COR-L47 (cell line): ENCODE measurements at places on chromosomes 12 and 14.

DNA sequence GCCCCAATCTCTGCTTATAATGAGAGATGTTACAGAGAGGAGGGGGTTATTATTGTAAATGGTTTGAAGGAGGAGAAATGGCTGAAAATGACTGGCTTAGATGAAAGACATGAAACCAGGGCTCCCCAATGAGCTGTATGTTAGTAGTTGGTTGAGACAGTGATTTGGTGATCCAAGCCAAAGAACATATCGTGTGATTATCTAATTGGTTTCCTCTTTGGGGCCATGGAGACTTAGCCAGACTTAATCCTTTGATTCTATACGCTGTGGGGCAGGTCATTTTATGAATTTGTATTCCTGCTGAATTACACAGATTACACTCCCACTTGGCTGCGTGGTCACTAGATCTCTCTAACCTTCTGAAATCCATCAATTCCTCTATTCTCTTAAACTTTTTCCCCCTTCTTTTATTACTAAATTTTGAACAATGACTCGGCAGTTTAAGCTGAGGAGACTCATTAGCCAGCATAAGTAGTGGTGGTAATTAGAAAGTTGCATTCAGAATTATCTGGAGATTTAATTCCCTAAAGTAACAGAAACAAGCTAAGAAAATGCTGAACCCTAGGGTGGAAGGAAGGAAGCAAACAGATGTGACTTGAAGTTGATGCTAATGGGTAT, 5.3 kb downstream of the TTC8 start:
- no peak for DNase-seq

DNA sequence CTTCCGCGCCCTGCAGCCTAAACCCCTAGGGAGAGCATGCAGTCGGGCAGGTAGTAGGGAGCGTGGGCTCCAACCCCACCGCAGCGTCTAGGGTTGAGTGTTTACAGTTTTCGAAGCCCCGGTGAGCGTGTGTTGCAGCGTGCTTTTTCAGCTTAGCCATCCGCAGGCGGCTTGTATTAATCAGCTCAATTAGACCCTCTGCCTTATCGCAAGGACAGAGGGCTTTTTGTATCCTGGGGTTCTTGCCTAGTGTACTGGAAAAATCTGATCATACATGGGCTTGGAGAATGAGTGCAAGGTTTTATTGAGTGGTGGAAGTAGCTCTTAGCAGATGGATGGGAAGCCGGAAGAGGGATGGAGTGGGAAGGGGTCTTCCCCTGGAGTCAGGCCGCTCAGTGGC, 44.4 kb upstream of the GNG2 start:
- DNase-seq, result no peak

DNA sequence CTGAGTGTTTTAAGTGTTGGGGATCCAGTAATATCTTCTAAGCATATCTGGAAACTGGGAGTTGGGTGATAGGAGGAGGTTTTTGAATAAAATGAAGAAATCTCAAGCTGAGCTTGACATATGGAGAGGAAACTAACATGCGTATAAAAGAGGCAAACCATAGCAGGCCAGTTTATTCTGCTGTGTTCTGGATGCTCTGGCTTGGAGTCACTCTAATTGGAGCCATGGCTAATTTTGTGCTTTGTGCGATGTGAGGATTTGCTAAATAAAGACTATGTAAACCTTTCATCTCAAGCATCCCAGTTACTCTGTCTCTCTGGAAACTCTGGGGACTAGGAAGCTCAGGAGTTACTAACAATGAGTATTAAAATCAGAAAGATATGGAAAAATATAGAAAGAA, 66.5 kb downstream of the ATF7IP start:
- no peak for DNase-seq

GRCh38 chr14:57533214-57533613, 39.6 kb upstream of the CCDC198 start:
- DNase-seq, result no peak

GRCh38 chr12:68446384-68446783, 114.2 kb upstream of the MDM1 start:
- no peak for DNase-seq

GRCh38 chr14:68145539-68145938, 326.0 kb downstream of the RAD51B start:
- DNase-seq, result no peak

GRCh38 chr14:68637106-68638021, 155.5 kb downstream of the ZFP36L1 start:
- no peak for DNase-seq

DNA sequence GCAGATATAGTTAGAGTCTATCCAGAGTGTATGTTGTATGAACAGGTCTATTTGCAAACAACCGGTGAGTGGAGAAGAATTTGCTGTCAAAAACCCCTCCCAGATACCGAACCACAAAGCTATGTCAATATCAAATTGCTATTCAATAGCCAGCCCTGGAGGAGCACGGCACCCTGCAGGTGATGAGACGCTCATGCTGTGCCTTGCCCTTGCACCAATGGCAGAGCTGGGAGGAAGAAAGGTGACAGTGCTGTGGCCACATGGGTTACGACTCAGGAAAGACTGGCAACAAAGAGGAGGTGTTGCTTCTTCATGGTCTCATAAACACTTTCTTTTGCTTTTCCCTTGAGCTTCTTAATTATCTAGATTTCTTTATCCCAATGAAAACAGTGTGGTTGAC, 55.7 kb downstream of the PAX9 start:
- peak; percentile 28 for DNase-seq

GRCh38 chr14:23694949-23695663, 58.9 kb downstream of the DHRS2 start:
- no peak for DNase-seq

GRCh38 chr12:65232476-65233077, 45.9 kb upstream of the MSRB3 start:
- no peak for DNase-seq

DNA sequence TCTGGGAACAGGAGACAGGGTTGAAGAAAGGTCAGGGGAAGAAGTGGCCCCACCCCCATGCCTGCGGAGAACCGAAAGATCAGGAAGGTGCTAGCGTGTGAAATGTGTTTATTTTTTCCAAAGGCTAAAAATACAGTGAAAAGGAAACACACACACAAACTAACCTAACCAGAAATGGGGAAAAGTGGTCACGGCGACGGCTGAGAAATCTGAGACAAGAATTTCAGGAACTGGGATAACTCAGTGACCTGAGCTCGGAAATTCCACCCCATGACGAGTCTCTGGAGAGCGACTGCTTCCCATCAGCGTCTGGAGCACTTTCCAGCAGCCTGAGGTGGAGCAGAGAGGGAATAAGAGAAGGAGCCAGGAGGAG, 16.6 kb upstream of the RND1 start:
- no peak for DNase-seq

- DNase-seq, result no peak
Measured at GRCh38 chr12:6820166-6820565, 1.5 kb upstream of the GPR162 start.

- DNase-seq, result no peak
Measured at GRCh38 chr12:94305130-94305957, 154.3 kb downstream of the CEP83 start.

DNA sequence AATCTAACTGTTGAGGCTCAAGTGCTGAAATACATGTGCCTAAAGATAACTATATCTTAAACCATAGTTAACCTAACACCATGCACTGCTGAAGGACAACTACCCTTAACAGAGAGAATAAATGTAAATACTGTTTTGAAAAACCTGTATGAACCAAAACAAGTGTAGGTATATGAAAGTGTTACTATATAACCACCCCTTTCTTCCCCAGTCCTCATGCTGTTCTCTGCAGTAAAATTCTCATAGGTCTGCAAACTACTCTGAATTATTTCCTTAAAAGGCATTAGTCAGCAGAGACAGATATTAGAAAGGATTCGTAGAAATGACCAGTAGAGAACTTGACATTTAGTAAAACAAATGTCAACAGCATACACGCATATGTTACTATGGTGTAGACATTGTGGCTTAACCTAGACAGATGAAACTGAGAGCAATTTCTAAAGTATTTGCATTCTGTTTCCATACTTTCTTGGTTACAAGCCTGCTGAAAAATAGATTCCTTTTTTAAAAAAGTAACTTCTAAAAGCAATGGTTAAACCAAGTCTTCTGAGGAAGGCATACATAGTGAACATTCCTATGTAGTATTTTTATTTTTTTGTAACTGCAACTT, 13.9 kb downstream of the CSRP2 start:
- DNase-seq, result no peak

GRCh38 chr12:100913872-100914592, 119.5 kb downstream of the ANO4 start:
- no peak for DNase-seq

- DNase-seq, result no peak
Measured at GRCh38 chr14:26113911-26114640, 483.8 kb downstream of the NOVA1 start.

- DNase-seq, result no peak
Measured at GRCh38 chr14:91225025-91225424, 19.5 kb downstream of the GPR68 start.

DNA sequence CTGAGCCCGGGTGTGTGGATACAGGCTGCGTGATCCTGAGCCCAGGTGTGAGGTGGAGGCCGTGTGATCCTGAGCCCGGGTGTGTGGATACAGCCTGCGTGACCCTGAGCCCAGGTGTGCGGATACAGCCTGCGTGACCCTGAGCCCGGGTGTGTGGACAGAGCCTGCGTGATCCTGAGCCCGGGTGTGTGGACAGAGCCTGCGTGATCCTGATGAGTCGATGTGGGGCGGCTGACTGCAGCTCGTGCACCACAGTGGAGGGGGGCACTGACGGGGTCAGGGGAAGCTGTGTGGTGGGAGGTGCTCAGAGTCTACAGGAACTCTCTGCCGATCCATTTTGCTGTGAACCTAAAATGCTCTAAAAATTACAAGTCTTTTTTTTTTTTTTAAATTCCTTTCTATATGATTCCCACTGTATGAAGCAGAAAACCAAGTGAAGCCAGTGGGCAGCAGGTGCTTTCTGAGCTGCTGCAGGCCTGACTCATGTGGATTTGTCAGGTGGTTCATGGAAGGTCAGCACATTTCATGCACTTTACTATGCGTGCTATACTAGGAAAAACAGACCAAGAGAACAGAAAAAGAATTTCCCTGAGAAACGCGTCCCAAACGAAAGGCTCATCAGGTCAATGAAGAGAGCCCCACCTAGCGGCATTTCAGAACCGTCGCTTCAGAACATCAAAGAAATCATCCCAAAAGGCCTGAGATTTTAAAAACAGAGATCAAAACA, 19.3 kb downstream of the BRF1 start:
- DNase-seq, result no peak

GRCh38 chr12:53939141-53940108, 794 bp downstream of the HOXC13 start:
- no peak for DNase-seq

- DNase-seq, result no peak
Measured at GRCh38 chr12:68773582-68773981, 27.6 kb downstream of the SLC35E3 start.

DNA sequence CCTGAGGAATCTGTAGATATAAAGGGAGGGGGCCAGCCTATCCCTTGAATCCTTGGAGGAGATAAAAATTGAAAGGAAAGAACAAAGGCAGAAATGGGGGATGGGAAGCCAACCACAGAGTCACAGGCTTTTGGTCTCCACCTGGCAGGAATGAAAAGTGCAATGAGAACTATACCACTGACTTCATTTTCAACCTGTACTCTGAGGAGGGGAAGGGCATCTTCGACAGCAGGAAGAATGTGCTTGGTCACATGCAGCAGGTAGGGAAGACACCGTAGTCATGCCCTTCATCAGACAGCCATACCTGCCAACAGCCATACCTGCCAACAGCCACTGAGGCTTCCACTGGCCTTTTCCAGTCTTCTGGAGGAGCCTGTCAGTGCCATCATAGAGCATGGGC, 13.4 kb downstream of the ASB8 start:
- DNase-seq, result no peak

DNA sequence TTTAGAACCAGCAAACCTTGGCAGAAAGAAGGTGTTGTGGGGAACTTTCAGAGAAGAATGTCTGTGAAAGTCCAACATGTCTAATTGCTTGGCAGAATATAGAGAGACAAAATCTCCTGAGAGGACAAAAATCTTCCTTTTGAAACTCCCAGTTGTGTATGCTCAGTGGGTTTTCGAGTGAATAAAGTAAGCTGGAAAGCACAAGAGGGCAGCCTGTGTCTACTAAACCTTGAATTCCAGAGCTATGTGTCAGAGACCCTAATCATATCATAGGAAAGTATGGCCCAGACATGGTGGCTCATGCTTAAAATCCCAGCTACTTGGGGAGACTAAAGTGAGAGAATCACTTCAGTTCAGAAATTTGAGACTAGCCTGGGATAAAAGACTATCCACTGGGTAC, 661.2 kb downstream of the SLC16A7 start:
- DNase-seq, result no peak

- no peak for DNase-seq
Measured at GRCh38 chr14:59371771-59372170, 93.4 kb downstream of the GPR135 start.

DNA sequence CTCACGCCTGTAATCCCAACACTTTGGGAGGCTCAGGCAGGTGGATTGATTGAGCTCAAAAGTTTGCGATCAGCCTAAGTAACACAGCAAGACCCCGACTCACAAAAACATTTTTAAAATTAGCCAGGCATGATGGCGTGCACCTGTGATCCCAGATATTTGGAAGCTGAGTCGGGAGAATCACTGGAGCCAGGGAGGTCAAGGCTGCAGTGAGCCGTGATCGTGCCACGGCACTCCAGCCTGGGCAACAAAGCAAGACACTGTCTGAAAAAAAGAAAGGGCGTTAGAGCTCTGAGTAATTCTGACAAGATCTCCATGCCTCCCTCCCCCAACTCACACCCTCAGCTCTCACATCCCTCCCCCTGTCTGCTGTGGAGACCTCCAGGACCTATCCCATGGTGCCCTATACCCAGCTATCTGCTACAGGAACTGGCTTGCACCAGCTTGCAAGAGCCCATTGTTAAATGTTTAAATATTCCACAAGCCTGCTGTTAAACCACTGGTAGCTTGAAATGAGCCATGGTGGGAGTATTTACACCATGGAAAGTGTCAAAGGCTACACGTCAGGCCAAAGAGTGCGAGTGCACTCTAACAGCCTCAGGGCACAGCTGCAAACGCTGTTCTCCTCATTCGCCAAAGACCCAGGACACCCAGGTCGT, 35.1 kb upstream of the PPP2R5C start:
- DNase-seq, result no peak

- no peak for DNase-seq
Measured at GRCh38 chr12:2677142-2677880, 117.5 kb upstream of the FKBP4 start.

DNA sequence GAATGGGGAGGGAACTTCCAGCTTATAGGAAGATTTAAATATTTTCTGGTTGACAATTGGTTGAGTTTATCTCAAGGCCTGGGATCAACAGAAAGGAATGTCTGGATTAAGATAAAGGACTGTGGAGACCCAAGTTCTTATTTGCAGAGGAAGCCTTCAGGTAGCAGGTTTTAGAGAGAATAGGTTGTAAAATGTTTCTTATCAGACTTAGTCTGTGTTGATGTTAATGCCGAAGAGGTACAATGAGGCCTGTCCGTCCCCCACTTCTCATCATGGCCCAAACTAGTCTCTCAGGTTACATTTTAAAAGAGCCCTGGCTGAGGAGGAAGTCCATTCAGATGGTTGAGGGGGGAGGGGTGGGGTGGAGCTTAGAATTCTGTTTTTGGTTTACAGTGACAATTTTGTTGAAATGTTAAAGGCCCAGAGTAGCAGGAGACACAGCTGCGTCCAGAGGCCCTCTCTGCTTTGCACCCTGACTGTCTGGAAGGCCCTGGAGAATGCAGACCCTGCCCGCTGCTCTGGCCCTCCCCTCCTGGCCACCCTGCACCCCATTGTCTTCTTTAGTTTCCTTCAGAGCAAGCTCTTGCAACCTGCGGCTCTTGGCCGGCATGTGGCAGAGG, 672.5 kb upstream of the TMEM132C start:
- no peak for DNase-seq
